SK-N-DZ (cell line): ENCODE measurements at places on chromosomes 1 and 21.
A peak's percentile ranks its signal among the peaks of the same experiment; 100 is the strongest.

DNA sequence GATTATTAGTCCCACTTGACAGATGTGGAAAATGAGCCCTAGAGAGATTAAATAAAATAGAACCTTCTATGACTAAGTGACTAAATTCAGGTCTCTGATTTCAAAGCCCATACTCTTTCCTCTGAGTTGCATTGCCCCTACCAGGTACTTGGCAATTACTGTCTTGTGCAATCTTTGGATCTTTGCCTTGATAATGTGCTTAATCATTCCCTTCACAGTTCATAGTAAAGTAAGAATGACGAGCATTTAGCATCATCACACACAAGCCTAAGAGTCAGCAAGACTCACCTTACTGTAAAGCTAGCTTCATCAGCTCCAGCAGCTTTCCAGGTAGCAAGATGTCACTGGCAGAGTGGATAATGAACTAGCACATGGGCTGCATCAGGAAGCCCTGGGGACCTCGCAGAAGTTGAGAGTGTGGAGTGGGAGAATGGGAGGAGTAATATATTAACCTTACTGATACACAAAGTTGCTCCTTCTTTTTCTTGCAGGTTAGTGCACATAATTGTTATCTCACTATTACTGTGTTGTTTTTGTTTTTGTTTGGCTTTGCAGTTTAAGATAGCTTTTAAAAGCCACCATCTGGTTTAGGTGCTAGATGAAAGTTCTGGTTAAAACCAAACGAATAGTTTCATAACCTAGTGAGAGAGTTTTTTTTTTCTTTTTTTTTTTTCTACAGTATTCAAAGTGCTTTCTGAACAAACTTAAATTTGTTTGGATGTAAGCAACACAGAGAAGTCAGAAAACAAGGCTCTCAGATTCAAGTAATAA is 71.8 kb downstream of the PBX1 start:
- DNase-seq: no peak

DNA sequence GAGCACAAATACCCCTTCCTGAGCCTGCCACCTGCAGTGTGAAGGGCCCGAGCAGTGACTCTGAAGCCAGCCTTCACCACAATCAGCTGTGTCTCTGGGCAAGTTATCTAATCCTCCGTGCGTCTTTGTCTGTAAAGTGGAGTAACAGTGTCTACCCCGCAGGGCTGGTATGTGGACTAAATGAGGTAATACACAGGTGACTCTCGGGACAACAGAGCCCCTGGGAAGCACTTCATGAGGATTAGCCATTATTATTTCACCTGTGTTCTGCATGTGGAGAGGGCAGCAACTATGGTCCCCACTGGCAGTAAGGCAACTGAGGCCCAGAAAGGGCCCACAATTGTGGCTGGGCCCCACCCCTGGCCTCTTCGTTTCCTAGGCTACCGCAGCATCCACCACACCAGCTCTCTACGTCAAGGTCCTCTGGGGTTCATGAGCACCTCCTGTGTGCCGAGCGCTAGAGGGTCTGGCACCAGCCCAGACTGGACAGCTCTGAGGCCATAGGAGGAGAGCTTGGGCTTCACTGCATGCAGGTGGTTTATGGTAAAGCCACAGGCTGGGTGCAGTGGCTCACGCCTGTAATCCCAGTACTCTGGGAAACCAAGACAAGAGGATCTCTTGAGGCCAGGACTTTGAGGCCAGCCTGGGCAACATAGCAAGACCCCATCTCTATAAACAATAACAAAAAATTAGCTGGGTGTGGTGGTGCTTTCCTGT is 41.3 kb upstream of the LRP8 start:
- DNase-seq: no peak

- no peak for DNase-seq
Observed at GRCh38 chr1:179876300-179876715, 1.3 kb downstream of the TOR1AIP2 start.

DNA sequence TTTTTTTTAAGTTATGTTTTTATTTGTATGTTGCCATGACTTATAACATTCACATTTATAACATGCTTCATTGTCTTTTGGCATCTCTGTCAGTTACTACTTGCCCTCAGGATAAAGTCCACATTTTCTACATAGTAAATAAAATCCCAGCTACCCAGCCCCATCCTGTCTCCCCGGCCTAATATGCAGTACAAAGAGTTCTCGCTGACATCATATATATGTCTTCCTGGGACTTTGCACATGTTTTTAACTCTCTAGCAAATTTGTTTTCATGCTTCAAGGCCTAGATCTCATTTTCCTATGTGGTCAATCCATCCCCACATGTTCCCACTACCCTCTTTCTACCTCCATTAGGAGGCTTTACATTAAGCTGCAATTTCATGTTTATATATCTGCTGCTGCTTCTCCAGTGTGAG is 33.0 kb upstream of the IVNS1ABP start:
- DNase-seq: no peak

- DNase-seq: peak; percentile 85
Observed at GRCh38 chr21:17512253-17513213, at the start of gene CXADR. TSS of gene CXADR (plus strand) at chr21:17513043. CDS start at chr21:17513130, 87 bp downstream.

DNA sequence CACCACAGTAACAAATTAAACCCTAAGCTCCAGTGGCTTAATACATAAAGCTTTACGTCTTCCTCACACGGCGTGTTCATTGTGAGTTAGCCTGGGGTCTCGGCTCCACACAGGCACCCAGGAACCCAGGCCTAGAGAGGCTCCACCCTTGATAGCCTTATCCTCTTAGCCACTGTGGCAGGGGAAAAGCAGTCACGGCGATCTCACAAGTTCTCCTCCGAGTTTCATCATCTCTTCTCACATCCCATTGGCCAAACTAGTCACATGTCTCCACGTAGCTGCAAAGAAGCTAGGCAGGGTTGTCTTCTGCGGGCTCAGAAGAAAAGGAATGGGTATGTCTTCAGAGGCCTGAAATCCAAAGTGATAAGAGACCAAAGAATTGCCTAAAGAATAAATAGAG is 122.3 kb upstream of the GRIK3 start:
- no peak for DNase-seq

DNA sequence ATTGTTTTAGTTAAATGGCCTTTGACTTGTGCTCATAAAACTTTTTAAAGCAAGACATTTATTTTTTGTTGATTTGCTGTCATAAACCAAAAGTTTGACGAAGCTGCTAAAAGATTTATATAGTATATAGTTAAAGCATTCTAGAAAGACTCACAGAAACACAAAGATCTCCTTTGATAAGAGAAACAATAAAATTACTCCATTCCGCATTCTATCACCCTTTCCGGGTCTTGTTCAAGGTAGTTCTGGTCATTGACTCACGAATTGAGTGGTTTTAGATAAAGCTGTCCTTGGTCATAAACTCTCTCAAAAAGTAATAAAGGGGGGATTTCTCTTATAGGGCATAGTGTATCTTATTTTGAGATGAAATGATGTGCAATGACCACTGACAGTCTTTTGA is 1010.5 kb upstream of the NCAM2 start:
- no peak for DNase-seq

DNA sequence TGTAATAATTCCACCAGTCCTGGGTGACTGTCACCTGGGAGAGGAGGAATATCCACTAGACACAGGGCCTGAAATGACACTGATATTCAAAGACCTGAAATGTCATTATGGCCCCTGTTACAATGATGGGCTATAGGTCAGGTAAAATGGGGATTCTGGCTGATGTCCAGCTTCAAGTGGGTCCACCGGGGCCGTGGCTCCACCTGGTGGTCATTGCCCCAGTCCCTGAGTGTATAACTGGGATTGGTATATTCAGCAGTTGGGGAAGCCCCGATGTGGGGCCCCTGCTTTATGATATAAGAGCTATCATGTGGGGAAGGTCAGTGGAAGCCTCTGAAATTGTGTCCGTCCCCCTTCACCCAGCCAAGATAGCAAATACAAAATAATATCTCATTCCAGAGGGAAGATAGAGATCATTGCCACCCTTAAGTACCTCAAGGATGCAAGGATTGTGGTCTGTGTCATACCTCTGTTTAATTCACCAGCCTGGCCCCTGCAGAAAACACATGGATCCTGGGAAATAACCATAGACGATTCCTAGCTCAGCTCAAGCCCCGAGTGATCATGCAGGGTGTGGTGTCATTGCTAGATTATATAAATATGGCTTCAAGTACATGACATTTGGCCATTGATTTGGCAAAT is 19.4 kb downstream of the PLEKHO1 start:
- DNase-seq: peak; percentile 73

- DNase-seq: no peak
Observed at GRCh38 chr21:32371913-32372314, 20.9 kb downstream of the URB1 start.

- DNase-seq: no peak
Observed at GRCh38 chr1:99704356-99704816, 58.5 kb downstream of the PALMD start.

GRCh38 chr1:7363450-7363849 is 407.6 kb upstream of the VAMP3 start:
- no peak for DNase-seq

GRCh38 chr1:33401471-33401870 is 29.4 kb downstream of the PHC2 start:
- DNase-seq: no peak

- no peak for DNase-seq
Observed at GRCh38 chr1:45317166-45317565, 9.5 kb upstream of the HPDL start.

DNA sequence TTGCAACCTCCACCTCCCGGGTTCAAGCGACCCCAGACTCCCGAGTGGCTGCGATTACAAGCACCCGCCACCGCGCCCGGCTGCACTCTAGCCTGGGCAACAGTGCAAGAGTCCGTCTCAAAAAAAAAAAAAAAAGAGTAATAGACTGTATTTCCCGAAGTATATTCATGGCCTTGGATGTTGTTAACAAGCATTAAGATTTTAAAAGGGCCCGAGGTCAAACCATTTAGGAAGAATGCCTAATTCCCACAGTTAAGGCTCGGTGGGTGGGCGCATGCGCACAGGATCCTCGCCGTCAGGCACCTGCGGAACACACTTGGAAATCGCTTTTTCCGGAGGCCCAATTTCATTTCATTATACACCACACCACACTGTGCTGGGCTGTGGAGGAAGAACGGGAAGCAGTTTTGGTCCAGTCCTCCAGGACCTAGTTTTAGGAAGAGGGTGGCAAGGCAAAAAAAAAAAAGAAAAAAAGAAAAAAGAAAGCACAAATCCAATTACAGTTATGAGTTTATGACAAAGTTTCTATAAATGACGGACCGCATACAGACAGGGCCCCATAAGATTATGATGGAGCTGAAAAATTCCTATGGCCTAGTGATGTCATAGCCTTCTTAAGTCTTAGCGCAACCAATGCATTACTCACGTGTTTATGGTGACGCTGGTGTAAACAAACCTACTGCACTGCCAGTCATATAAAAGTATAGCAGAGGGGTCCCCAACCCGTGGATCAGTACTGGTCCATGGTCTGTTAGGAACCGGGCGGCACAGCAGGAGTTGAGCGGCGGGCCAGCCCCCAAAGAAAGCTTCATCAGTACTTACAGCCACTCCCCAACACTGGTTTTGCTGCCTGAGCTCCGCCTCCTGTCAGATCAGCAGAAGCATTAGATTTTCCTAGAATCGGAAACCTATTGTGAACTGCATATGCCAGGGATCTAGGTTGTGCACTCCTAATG is 38.2 kb downstream of the H3-3A start:
- DNase-seq: peak; percentile 39

DNA sequence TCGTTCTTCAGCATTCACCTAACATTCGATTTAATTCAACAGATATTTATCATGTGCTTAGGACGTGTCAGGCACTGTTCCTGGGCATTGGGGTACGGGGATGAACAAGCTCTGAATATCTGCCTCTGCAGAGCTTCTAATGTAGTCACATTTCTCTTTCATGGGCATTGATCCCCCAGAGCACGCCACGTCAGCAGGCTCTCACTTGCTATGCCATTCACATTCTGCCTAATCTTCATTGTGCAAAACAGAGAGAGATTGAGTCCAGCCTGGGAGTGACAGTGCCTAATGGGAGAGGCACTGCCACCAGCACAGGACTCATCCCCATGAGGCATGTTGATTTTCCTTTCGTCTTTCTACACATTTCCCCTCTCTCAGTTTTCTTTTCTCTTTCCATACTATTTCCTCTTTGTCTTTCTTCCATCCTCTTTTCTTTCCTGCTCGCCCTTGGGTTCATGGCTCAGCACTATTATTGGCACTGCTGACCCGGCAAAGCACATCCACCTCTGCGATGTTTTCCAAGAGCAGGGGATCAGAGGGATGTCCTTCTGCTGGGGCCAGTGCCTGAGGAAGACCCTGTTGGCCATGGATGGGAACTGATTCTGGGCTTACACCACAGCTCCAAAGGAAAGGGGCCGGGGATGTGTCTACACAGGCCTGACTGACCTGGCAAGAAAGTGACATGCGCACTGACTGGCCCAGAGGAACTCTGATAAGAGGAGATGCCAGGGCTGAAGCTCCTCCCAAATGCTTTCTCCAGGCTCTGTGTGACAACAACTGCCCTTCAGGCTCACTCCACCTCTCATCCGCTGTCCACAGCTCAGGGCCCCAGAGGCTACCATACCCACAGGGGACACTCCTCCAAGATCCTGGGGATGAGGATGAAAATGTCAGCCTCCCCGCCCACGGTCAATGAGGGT is 195.9 kb downstream of the TOMM20 start:
- no peak for DNase-seq

DNA sequence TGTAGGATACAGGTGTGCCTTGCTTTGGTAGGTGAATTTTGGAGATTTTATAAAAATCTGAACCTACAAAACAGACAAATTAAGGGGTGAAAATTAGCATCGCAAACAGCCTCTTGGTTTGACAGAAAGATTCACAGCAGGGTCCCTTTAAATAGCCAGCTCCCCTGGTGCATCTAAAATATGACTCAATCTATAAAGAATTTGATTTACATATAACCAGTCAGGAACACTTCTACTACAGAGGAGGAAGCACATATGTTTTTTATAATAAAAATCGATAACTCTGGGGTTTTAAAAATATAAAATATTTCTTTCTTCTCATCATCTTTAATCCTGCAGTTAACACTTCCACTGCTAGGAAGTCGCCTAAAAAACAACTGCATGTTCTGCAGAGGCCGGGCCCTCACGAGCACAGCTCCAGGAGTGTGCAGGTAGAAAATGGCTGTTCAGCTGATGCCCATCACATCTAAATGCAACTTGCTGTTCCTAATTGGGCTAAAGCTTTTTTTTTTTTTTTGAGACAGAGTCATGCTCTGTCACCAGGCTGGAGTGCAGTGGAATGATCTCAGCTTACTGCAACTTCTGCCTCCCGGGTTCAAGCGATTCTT is 203.4 kb downstream of the HS2ST1 start:
- DNase-seq: no peak
